ENCODE measurements at places on chromosomes 1 and 21. TPM values are rescaled to one million over a fixed set of nuclear protein-coding genes. Genes with fewer than 3 reads are reported as not detected.

Gene ADORA3
- total RNA-seq = not detected

GRCh38 chr1:49854741-49855140 is 169.0 kb downstream of the AGBL4 start:
- no peaks in the 10 kb centered on the region for H3K27me3 ChIP-seq
- H3K36me3 ChIP-seq = no peaks in the 10 kb centered on the region
- H3K27ac ChIP-seq = no peak overlapping the region
- no peak overlapping the region for H3K4me3 ChIP-seq
- DNase-seq = no peak

DNA sequence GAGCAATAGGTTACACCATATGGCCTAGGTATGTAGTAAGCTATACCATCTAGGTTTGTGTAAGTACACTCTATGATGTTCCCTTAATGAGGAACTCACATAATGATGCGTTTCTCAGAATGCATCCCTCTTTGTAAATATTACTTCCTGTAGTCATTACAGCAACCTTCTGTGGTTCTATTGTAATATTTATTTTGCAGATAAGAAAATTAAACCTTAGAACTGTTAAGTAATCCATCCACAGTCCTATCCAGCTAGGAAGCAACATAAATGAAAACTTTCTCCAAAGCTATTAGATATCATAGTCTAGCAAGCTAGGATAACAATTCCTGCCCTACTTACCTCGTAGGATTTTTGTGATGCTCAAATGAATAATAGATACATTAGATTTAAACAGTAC is 88.7 kb downstream of the WLS start:
- DNase-seq = no peak
- no peaks in the 10 kb centered on the region for H3K27me3 ChIP-seq
- no peaks in the 10 kb centered on the region for H3K4me1 ChIP-seq
- no peak overlapping the region for H3K4me3 ChIP-seq

Gene FCRL6
- not detected for total RNA-seq

Gene ITLN1
- not detected for total RNA-seq

GRCh38 chr1:24695202-24695974 is 49.9 kb upstream of the CLIC4 start:
- H3K27me3 ChIP-seq = no peaks in the 10 kb centered on the region
- no peak overlapping the region for H3K27ac ChIP-seq
- no peaks in the 10 kb centered on the region for H3K36me3 ChIP-seq
- H3K4me1 ChIP-seq = no peaks in the 10 kb centered on the region

DNA sequence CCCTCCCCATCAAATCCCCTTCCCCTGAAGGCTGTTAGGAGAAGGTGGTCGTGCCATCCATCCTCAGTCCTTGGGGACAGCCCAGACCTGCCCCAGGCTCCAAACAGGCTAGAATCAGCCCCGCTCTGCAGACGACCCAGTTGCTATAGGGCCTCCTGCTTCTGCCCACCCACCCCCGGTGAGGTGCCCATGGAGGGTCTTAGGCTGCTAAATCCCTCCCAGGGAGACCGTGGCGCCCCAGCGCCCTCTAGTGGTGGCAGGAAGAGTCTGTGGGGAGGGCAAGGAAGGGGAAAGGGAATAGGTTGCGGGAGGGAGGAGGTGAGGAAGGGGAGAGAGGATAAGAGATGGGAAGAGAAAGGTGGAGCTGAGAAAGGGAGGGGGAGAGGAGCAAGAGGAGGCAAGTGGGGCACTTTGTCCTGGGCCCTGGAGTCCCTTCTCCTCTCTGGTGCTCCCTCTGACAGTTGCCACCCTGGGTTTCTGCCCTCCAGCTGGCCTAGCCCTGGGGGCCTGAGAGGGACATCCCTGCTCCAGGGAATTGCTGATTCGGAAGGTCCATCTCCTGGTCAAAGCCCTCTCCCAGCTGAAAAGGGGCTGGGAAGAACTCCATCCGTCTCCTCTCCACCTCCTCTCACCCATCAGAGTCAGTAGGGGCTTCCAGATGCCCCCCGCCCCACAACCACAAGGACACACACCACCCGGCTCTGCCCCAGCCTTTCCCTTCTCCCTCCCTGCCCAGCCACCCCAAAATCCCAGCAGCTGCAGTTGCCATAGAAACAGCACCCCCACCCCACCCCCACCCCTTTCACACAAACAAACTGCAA is 55.4 kb downstream of the CAMK2N1 start:
- peak; percentile 43 for DNase-seq
- no peak overlapping the region for H3K27ac ChIP-seq
- H3K27me3 ChIP-seq = peaks cover 2% of the 10 kb centered on the region
- H3K4me1 ChIP-seq = peaks cover 7% of the 10 kb centered on the region
- H3K36me3 ChIP-seq = no peaks in the 10 kb centered on the region

All from MCF 10A (cell line).